ENCODE measurements at places on chromosomes 6 and 20. TPM values are rescaled to one million over a fixed set of nuclear protein-coding genes. Genes with fewer than 3 reads are reported as not detected.
A peak's percentile ranks its signal among the peaks of the same experiment; 100 is the strongest.

The TRERF1 gene
- 3.0 TPM for total RNA-seq

- no peak for DNase-seq
These were observed 7.5 kb downstream of the NELFCD start for GRCh38 chr20:58988565-58988882.

The LTB gene
- not detected for total RNA-seq

The TOX2 gene
- 6.2 TPM for total RNA-seq

GRCh38 chr20:50799890-50800550 lies 5.2 kb downstream of the BCAS4 start:
- DNase-seq = no peak

- DNase-seq = no peak
These were observed 35.6 kb upstream of the TAGAP start for GRCh38 chr6:159080217-159080976.

DNA sequence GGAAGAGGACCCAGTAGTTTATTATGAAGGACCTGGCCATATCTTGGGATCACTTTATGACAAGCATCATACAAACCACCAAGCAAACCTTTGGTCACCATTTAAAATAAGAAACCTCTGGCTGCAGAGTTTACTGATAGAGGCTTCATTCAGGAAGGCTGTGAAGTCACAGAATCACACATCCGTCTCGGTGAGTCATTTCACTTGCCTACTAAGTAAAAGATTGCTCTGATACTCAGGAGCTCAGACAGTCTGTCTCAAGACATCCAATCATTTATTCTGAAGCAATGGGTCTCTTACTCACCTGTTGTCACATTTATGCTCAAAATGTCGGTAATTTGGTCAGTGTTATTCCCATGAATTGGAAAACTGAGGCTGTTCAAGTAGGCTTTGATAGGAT lies 33.7 kb downstream of the ADGRF5 start:
- DNase-seq = no peak

The EMILIN3 gene
- total RNA-seq = not detected

- DNase-seq = no peak
These were observed 25.8 kb downstream of the SNRNP48 start for GRCh38 chr6:7615611-7616383.

- no peak for DNase-seq
These were observed 2.6 kb downstream of the SAMD5 start for GRCh38 chr6:147510929-147511590.

The DEFB114 gene
- not detected for total RNA-seq

DNA sequence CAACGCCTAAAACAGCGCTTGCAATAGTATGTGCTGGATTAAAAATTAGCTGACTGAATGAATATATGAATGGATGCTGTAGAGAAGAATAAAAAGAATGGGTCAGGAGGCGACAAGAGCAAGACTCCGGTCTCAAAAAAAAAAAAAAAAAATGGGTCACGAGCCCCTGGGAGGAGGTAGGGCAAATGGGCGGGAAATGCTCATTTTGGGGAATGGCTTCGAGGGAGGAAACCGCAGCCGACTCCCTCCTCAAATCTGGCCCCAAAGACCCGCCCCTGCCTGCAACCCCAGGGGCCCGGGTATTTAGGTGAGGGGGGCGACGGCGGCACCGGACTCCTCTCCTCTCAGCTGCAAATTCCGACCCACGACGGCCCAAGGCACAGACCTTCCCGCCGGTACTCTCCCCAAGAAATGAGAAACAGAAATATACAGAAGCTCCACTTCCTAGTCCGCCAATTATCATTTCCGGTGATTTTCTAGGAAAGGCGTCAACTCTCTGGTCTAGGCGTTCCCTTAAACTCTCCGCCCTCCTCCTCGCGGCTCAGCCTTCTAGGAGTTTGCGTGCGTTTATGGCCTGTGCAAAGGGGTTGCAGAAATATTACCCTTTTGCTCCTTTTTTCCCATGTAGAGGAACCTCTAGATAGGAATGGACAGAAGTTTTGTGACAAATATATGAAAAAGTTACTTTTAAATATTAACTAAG lies at the start of gene ZNF311:
Gene ZNF311 (minus strand): TSS at position 133 of the 703 bp plus-strand sequence. CDS start 1,361 bp downstream, outside the sequence.
- DNase-seq = no peak

- DNase-seq = no peak
These were observed 120.1 kb downstream of the IRF4 start for GRCh38 chr6:511488-512137.

DNA sequence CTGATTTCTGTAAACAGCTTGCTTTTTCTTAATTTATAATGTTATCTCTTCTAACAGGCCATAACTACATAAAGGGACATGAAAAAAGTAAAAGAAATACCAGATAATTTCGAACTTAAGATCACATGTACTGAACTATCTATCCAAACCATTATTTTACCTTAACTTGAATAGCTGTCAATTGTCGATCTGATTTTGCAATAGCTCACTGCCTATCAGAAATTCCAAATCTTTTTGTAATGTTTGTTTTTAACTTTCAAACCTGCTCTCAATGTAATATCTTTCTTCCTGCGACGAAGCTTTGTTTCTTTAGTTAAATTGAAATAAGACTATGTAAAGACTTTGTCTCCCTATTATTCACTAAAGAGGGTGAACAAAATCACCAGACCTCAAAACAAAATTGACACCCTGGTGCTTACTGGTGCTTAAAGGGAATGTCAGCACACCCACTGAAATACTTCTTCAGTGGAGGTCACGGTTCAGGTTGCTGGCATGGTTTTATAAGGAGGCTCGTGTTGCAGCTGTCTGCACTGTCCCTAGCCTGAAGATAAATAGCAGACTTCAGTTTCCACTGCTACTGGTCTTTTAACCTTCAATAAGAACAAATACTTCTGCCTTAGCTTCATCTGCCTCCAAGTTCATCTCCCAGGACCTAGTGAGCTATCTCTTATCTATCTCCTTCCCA lies 117.5 kb upstream of the QKI start:
- no peak for DNase-seq

GRCh38 chr6:139060332-139060731 lies 31.8 kb downstream of the ABRACL start:
- DNase-seq = no peak

GRCh38 chr20:52494244-52494643 lies 302.7 kb upstream of the ZFP64 start:
- DNase-seq = peak; percentile 81

DNA sequence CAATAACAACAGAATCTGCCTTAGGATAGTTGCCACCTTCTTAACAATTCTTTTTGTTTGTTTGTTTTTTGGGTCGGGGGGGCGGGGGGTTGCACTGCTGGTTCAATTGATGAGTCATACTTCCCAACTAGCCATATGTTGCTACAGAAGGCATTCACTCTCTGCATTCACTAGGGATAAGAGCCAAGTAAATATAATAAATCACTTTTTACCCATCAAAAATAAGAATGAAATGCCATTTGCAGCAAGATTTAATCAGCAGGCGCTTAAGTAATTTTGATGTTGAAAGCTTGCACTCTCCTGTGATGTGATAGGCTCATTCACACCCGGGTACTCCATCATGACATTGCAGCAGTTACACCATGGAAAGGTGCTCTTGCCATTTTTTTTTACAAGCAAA lies 209.8 kb downstream of the HIVEP2 start:
- peak; percentile 50 for DNase-seq

GRCh38 chr6:1481286-1481685 lies 91.9 kb downstream of the FOXF2 start:
- DNase-seq = peak; percentile 94

DNA sequence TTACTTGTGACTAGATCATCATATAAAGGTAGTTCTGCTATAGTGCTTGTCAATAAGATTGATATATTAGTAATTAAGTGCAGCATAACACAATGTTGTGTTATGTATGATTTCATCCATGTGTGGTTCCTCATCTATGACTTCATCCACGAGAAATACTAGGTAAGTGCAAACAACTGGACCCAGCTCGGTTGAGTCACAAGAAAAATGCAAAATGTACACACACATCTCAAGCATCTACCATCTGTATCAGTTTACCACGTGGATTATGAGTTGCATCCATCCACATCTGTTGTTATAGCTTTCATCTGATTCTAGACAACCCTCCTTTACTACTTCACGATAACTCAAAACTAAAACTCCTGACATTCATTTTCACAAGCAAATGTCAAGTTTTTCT lies 517.0 kb upstream of the CITED2 start:
- DNase-seq = no peak

GRCh38 chr6:64459411-64459944 lies 823.9 kb downstream of the PHF3 start:
- DNase-seq = no peak

- no peak for DNase-seq
These were observed 73.5 kb upstream of the DST start for GRCh38 chr6:56716229-56716628.

GRCh38 chr6:149035766-149036165 lies 281.7 kb upstream of the TAB2 start:
- DNase-seq = no peak

GRCh38 chr6:31525932-31526591 lies 2.7 kb upstream of the MCCD1 start:
- no peak for DNase-seq

DNA sequence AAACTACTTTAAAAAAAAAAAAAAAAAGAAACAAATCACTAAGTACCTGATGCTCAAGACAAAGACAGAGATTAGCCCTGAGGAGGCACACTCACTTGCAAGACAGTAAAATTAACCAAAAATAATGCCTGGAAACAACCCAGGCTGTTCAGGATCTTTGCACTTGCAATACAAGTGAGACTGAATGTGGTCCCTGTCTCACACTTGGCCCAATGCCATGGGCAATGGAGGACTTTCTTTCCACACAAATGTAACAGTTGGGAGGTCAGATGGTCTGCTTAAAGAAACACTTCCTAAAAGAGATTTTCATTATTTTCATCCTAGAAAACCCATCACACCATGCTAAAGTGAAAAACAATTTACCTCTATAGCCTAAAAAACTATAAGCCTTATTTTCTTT lies 16.2 kb downstream of the STAU1 start:
- DNase-seq = no peak

DNA sequence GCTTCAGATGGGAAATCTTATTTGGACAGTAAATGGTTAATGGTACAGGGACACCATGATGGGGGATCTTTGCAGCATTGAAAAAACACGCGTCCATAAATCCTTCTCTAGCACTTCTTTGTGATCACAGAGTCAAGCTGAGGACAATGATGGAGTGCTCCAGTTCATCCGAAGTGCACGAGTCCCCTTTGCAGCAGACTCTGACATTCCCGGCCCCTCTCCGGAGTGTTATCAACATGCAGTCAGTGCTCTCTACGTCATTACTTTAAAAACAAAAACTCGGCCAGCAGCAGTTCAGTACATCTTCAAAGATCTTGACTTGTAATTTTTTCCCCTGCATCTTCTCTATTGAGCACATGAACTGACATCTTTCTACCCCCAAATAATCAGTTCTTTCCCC lies 185.5 kb upstream of the AKAP12 start:
- peak; percentile 32 for DNase-seq

DNA sequence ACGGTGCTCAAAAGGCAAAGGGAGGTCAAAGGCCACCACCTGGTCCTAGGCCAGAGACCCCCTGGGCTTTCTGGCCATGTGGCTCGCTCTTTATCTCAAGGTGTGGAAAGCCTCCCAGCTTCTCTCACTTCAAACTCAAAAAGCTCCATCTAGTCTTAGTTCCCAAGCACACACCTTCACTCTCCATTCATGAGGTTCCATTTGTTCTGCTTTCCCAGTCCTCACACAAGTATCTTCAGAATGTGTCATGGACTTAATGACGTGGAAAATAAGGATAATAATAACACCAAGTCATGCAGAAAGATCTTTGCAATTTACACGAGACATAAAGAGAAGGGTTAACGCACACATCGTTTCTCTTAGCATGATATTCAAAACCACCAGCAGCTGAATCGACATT lies 219.3 kb downstream of the GMDS start:
- no peak for DNase-seq

- no peak for DNase-seq
These were observed 70.7 kb downstream of the NCR2 start for GRCh38 chr6:41405941-41406727.

The GPR6 gene
- not detected for total RNA-seq

The RGS17 gene
- 0.37 TPM for total RNA-seq

- DNase-seq = no peak
These were observed 61.1 kb upstream of the CCN6 start for GRCh38 chr6:111992851-111993250.

DNA sequence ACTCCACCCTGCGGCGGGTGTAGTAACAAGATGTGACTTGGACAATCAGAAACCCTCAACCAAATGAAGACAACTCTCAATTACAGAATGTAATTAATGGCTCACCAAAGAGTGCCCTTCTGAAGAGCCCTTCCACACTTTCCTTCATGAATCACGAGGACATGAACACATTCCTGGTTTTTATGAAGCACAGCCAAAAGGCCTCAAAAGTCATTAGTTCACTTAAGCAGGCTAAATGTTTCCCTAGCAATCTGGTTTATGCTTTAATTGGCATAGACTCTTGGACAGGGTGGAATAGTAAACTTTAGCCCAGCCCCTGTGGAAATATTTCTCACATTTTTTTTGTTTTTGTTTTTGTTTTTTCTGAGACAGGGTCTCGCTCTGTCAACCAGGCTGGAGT lies 20.5 kb downstream of the CPNE5 start:
- no peak for DNase-seq

- no peak for DNase-seq
These were observed 253.4 kb downstream of the PREX1 start for GRCh38 chr20:48574383-48574782.

- no peak for DNase-seq
These were observed 698.1 kb downstream of the DHX35 start for GRCh38 chr20:39660226-39660625.

- no peak for DNase-seq
These were observed 27.8 kb downstream of the LRRC1 start for GRCh38 chr6:53822401-53823125.

GRCh38 chr20:21090721-21091120 lies 15.4 kb downstream of the LINC00237 start:
- no peak for DNase-seq

DNA sequence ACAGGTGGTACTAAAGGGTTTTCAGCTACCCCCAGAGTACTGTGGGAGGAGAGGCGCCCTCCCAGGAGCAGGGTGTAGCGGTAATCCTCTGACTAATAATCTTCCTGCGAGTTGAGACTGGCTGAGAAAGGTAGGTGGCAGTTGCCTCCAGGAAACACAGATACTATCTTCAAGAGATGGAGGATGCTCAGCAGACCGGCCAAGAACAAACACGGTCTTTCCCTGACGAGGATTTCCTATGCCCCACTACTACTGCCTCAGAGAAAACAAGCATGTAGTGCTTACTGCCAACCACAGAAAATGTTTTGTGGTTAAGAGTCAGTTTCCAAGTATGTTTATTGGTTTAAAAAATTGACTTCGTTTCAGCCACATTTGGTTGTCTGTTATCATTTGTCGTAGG lies 26.8 kb downstream of the C6orf89 start:
- DNase-seq = peak; percentile 82

The SLC12A5 gene
- total RNA-seq = not detected

The BTNL2 gene
- total RNA-seq = not detected

DNA sequence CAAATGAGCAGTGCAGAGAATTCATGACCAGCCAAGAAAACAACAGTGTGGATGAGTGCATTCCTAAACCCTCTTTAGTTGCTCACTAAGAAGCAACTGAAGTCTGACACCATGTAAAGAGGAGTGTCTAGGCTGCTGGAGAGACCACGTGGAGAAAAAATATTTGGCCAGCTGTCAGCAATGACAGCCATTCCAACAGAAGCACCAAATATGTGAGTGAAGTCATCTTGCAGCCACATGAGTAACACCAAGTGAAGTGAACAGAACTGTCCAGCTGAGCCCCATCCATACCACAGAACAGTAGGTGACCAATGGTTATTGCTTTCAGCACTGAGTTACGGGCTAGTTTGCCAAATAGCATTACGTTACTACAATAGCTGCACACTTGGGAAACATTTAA lies 89.4 kb downstream of the TBXT start:
- no peak for DNase-seq

The ARMH2 gene
- total RNA-seq = not detected

The TRIM10 gene
- total RNA-seq = not detected

GRCh38 chr6:131532580-131533039 lies 40.4 kb upstream of the ARG1 start:
- DNase-seq = no peak

All from SJSA1 (cell line).